Stimulated activated CD4-positive, alpha-beta T cell treated with anti-CD3 and anti-CD28 coated beads, Interleukin-15, amount 100 ng/mL, for 24 hours (primary cell): ENCODE measurements at places on chromosomes 7 and 10.

GRCh38 chr10:112282086-112282485 is 1.1 kb upstream of the TECTB start:
- DNase-seq = no peak

DNA sequence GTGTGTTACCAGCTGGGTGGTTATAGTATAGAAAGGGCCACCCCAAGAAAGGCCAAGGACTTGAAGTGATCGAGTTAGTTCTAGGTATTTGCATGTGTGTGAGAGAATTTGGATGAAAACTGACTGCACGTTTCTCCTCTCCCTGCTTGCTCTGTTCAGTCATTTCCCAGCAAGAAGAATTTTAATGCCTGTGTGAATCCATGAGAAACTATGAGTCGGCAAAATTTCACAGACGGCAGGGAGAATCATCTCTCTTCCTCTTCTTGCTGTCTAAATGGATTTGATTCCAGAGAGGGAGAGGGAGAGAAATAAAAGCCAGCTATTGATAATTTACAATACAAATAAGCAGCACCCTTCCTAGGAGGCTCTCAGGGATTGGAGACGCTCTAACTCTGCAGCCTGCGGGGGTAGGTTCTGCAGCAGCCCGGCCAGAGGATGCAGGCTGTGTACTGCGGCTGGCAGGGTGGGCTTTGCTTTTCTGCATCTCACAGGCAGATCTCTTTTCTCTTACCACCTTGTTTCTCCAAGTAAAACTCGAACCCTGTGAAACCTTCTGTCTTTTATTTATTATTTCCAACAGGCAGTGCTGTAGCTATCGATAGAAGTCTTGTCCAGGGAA is 183.6 kb downstream of the TCF7L2 start:
- no peak for DNase-seq

- no peak for DNase-seq
Observed at GRCh38 chr7:157897681-157898080, 560.9 kb downstream of the DNAJB6 start.

GRCh38 chr7:77293046-77293445 is 93.4 kb upstream of the FGL2 start:
- DNase-seq = no peak

DNA sequence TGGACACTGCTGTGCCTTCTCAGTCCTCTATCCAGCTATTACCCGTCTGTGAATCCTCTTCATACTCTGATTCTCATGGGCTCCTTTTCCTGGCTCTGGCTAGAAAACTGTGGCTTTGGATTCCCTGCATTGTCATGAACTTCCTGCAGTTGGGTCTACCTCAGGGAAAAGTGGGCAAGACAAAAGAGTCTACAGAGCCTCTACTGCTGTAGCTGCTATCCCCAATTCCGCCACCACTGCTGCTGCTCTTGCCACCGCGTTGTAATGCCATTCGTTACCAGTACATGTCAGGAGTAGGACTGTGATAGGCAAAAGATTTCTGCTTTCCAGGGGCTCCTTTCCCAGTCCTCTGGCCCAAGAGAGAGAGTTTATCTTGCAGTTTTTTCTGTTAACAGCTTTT is 23.9 kb upstream of the PPP1R17 start:
- no peak for DNase-seq

DNA sequence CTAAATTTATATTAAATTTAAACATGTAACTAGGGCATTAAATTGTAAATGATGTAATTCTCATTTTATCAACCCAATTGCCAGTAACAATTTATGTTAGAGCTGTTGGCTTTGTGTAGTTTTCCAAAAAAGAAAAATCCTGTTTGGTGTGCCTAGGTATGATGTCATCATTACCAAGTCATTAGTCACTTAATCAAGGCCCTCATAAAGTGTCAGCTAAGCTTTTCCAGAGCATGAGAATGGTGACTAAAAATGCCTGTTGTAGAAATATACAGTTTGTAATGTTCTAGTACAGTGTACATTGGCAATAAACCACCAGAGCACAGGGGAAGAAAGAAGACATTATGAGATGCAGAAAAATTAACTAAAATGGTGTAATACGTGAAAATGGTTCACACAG is 593.8 kb upstream of the ANKRD30A start:
- no peak for DNase-seq

DNA sequence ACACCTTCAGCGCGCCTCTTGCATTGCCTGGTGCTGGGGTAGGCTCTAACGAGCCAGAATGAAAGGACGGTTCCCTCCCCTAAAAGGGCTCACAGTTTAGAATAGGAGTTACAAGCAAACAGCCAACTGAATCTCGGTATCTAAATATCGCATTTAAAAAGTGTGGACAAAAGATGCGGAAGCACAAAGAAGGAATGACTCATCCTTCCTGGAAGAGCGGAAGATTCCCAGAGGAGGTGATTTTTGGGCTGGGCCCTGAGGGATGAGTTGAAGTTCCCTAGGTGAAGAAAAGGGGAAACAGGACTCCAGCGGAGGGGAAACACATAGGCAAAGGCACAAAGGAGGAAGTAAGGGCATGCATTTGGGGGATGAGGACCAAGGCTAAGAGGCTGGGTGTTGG is 29.9 kb downstream of the SRRM3 start:
- DNase-seq = no peak

- no peak for DNase-seq
Observed at GRCh38 chr7:82273886-82274285, 169.7 kb downstream of the CACNA2D1 start.

- DNase-seq = no peak
Observed at GRCh38 chr7:155921086-155921803, 109.0 kb upstream of the SHH start.

DNA sequence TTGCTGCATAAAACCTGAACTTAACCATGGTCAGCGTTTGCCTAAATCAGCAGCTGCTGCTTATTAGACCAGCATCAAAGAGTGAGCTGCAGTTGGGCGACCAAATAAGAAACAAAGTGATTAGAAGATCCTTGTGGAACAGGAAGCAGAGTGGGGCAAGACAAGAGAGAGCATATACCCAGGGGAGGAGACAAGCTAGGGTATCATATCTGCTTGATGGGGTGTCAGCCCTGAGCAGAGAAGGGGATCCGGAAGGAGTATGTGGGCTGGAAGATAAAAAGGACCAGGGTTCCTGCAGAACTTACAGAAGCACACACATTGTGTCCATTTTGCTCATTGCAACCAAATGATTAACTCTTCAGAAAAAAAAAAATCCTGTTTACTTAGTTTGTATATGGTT is 213.6 kb downstream of the CELF2 start:
- no peak for DNase-seq

DNA sequence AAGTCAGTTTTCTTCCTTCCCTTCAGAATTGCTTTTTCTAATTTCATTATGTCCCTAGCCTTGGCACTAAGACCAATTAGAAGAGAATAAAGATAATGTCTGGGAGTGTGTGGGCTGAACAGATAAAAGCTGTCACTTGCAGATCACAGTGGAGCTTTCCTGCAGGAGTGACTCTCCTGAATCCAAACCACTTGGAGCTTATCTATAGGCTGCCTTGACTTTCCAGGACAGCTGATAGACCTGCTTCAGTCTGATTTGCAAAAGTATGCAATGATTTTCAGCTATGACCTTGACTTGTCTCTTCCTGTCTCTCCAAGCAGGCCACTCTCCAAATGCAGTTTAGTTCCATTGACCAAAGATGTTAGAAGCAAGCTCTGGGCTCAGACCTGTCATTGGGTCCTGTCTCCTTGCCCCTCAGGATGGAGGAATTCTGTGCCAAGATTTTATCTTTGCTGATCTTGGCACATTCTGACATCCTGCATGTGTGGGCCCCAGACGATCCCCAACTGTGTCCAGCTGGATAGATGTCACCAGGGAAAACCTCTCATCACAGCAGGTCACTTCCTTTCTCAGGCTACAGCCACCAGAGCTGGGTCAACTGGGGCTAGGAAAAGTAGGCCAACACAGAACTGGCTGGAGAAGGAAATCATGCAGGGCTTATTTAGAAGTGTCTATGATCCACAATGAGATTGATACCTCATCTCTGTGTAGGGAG is 120.9 kb upstream of the ZNF438 start:
- DNase-seq = no peak

GRCh38 chr10:49579621-49580020 is 30.5 kb upstream of the SLC18A3 start:
- DNase-seq = no peak

DNA sequence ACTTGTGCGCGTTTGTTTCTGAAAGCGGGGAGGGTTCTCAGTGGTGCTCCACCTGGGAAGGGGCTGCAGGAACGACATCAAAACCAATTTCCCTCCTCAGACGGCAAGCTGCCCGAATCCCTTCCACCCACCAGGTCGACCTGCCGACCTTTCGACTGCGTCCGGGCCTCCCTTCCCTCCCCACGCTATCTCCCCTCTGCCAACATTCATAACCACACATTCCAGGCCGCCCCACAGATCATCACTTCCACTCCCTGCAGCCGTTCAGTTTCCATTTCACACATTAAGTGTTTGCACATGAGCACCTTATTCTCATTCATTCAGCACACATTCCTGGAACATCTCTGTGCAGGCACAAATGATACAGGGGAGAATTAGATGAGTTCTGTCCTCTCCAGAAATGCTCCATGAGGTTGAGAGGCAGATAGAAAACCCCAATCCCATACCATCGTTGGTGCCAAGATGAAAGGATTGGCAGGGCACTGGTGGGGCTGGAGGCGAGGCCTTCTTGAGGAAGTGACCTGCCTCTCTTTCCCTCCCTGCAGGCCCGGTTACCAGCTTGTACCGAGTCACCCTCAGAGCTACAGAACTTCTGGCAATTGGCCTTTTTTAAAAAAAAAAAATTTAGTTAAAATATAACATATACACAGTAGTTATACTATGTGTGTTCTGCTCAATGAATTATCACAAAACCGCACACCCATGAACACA is 70.0 kb downstream of the MINDY4 start:
- no peak for DNase-seq

GRCh38 chr7:34385384-34385783 is 272.6 kb upstream of the NPSR1 start:
- DNase-seq = no peak

- DNase-seq = no peak
Observed at GRCh38 chr10:1461016-1461415, 276.3 kb downstream of the ADARB2 start.

DNA sequence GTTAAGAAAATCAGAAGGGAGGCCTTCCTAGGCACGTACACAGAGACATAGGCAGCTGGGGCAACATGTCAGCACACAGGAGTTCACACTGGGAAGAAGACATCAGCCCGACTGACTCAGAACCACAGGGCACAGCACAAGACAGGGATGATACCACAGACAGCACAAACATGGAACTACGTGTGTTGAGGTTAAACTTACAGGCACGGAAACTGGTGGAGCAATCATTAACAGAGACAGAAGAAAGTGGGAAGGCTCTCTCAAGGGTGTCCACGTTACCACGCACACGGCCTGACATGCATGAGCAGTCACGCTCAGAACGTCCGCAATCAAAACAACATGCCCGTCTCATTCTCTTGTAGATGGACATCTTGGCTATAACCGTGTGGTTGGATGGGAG is 636.4 kb downstream of the KCNMA1 start:
- no peak for DNase-seq

- no peak for DNase-seq
Observed at GRCh38 chr7:122881324-122881723, 4.9 kb downstream of the CADPS2 start.

GRCh38 chr7:45661302-45661995 is 87.3 kb downstream of the ADCY1 start:
- no peak for DNase-seq

- DNase-seq = peak; percentile 62
Observed at GRCh38 chr7:158394936-158395335, 192.7 kb downstream of the PTPRN2 start.

- no peak for DNase-seq
Observed at GRCh38 chr7:158430308-158431034, 157.2 kb downstream of the PTPRN2 start.

DNA sequence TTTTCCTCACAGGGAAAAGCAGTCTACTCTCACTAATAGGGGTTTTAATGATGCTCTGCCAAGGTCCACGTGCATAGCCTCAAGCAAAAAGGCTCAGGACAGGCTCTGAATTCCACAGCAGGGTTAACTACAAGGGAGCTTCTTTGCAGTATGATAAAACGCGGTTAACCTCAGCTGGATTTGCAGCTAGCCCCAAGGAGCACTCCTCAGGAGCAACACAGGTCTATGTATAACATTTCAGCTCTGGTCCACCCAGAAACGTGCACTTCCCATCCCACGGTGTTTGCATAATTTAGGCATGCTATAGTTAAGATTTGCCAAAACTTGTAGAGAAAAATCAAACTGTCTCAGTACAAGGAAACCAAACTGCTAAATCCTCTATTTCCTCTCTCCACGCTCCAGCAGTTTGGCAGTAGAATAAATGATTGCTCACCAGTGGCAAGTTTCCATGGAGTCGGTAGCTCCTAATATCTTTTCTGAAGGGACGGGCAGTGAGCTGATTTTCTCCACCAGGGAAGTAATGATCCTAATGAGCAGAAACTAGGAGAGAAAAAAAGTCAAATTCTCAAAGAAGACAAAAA is 13.1 kb upstream of the ASB4 start:
- DNase-seq = no peak

DNA sequence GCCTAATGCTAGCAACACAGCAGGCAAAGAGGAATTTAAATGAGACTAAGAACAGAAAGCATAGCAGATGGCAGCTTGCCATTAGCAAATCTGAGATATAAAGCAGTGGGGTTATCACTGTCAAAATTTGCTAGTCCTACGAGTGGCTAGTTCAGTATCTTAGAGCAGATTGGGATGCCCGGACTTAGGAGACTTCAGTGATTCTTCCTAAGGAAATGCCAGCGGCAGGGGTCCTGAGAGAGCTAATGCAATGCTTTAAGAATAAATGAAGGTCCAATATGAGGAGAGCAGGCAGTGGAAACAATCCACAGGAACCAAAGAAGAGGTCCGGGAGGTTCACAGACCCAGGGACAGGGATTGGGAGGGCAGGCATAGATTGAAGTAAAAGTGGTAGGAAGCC is 169.3 kb upstream of the NPSR1 start:
- DNase-seq = no peak

GRCh38 chr7:125780153-125780552 is 850.5 kb upstream of the POT1 start:
- no peak for DNase-seq

GRCh38 chr7:69677881-69678493 is 79.7 kb downstream of the AUTS2 start:
- DNase-seq = no peak

DNA sequence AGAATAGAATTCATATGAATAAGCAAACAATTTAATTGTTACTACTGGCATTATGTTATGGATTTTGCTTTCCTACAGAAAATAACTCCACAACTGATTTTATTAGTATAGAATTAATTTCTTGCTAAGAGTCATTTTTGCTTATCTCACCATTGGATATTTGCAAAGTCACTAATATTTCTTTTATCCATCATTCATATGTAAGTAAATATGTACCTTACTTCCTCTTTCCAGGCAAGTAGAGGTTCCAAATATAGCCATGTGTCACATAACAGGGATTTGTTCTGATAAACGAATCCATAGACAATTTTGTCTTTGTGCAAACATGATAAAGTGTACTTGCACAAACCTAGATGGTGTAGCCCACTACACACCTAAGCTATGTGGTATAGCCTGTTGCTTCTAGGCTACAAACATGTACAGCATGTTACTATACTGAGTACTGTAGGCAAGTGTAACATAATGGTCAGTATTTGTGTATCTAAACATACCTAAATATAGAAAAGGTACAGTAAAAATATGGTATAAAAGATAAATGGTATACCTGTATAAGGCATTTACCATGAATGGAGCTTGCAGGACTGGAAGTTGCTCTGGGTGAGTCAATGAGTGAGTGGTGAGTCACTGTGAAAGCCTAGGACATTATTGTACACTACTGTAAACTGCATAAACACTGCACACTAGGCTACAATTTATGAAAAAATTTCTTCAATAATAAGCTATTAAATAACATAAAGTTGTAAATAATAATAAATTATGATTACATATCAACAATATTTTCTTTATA is 18.3 kb downstream of the KLLN start:
- DNase-seq = no peak
